H9 (cell line): ENCODE measurements at places on chromosomes 5 and 9. TPM values are rescaled to one million over a fixed set of nuclear protein-coding genes. Genes with fewer than 3 reads are reported as not detected.
A peak's percentile ranks its signal among the peaks of the same experiment; 100 is the strongest.

GRCh38 chr9:37909326-37909725, 5.4 kb upstream of the SLC25A51 start:
- DNase-seq, result no peak
- no peaks in the 10 kb centered on the region for H3K27me3 ChIP-seq
- no peak overlapping the region for H3K4me3 ChIP-seq
- no peak overlapping the region for H3K27ac ChIP-seq
- H3K36me3 ChIP-seq, result no peaks in the 10 kb centered on the region

GRCh38 chr9:89605465-89606048, 745 bp downstream of the GADD45G start:
- H3K4me3 ChIP-seq, result peak overlapping the region; percentile 81
- DNase-seq, result peak; percentile 44
- H3K36me3 ChIP-seq, result peaks cover 11% of the 10 kb centered on the region
- no peaks in the 10 kb centered on the region for H3K27me3 ChIP-seq
- no peak overlapping the region for H3K27ac ChIP-seq

DNA sequence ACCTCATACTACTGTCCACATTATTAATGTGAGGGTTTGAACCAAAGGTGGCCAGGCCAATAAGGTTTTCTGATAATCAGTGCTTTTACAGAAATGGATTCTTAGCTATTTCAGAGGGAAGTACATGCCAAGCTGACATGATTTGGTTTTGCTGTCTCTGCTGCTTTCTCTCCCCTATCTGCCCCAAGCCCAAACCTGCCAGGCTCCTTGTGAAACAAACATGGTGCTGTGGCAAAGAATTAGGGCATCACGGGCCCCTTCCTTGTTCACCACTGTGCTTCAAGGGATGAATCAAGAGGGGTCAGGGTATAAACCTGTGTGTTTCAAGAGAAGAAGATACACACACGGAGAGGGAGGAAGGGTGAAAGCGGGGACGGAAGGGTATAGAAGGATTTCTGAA, 41.3 kb upstream of the SMU1 start:
- H3K4me1 ChIP-seq, result no peaks in the 10 kb centered on the region
- no peak overlapping the region for H3K4me3 ChIP-seq
- no peaks in the 10 kb centered on the region; the same call in 2 of the 3 replicates for H3K36me3 ChIP-seq
- H3K27ac ChIP-seq, result no peak overlapping the region
- DNase-seq, result no peak
- no peaks in the 10 kb centered on the region for H3K27me3 ChIP-seq

DNA sequence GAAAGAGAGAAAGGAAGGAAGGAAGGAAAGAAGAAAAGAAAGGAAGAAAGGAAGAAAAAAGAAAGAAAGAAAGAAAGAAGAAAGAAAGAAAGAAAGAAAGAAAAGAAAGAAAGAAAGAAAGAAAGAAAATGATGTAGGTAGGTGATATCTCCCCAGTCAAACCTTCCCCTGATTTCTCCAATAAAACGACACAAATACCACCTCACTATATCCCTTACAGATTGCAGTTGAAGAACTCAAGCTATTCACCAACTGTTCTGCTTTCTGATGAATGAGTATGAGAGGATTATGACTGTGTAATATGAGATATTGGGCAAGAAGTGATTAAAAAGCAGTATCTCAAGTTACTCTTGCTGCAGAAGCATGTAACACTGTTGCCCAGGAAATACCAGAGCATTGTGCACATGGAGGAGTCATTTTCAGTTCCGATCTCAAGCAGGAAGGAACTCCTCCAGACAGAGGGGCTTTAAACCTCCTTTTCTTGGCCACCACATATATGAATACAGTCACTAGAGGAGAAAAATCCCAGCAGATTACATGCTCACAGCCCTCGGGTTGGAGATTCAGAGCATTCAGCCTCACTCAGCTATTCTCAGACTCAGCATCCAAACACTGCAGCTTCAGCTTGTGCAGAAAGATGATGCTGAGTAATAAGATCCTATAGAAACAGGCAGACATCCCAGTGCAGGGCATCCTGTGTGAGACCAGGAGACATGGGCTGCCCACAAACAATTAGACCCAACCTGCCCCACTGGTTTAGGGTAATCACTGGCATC, 61.4 kb downstream of the UGCG start:
- no peak for DNase-seq
- no peak overlapping the region for H3K27ac ChIP-seq
- H3K4me1 ChIP-seq, result no peaks in the 10 kb centered on the region; the same call in 1 of the 2 replicates
- H3K4me3 ChIP-seq, result no peak overlapping the region
- no peaks in the 10 kb centered on the region for H3K36me3 ChIP-seq

DNA sequence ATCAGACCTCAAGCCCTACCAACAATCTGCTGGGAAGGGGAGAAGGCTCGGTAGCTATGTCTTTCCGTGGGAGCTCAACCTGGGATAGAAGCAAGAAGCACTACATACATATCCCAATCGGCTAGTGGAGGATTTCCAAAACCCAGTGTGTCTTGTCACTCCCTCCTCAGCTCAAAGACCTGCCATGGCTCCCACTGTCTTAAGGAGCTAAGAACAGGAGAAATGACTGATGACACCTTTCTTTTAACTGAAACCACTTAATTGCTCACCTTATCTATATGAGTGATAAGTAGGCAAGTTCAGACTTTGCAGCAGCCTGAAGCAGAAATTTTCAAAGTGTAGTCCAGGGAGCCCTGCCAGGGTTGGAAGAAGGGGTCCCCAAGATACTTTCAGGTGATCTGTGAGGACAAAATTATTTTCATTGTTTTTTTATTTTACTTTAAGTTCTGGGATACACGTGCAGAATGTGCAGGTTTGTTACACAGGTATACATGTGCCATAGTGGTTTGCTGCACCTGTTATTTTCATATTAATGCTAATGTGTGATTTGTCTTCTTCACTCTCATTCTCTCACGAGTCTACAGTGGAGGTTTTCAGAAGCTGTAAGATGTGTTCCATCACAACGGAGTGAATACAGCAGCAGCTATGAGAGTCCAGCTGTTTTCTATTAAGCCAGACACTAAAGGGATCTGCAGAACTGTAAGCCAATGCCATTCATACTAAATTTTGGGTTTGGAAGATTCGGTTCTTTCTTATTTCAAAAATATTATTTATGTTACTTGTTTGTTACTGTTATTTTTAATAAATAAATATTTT, 41.4 kb downstream of the PAX5 start:
- H3K27me3 ChIP-seq, result peaks cover 20% of the 10 kb centered on the region
- H3K36me3 ChIP-seq, result no peaks in the 10 kb centered on the region; the same call in 2 of the 3 replicates
- DNase-seq, result no peak
- H3K4me1 ChIP-seq, result no peaks in the 10 kb centered on the region

- no peak for DNase-seq
- H3K36me3 ChIP-seq, result no peaks in the 10 kb centered on the region
- peaks cover 14% of the 10 kb centered on the region; the same call in 1 of the 2 replicates for H3K27me3 ChIP-seq
- H3K4me1 ChIP-seq, result peaks cover 6% of the 10 kb centered on the region; the same call in 1 of the 2 replicates
- no peak overlapping the region for H3K4me3 ChIP-seq
- no peak overlapping the region for H3K27ac ChIP-seq
These were observed 34.4 kb downstream of the GSN start for GRCh38 chr9:121302341-121302740.

DNA sequence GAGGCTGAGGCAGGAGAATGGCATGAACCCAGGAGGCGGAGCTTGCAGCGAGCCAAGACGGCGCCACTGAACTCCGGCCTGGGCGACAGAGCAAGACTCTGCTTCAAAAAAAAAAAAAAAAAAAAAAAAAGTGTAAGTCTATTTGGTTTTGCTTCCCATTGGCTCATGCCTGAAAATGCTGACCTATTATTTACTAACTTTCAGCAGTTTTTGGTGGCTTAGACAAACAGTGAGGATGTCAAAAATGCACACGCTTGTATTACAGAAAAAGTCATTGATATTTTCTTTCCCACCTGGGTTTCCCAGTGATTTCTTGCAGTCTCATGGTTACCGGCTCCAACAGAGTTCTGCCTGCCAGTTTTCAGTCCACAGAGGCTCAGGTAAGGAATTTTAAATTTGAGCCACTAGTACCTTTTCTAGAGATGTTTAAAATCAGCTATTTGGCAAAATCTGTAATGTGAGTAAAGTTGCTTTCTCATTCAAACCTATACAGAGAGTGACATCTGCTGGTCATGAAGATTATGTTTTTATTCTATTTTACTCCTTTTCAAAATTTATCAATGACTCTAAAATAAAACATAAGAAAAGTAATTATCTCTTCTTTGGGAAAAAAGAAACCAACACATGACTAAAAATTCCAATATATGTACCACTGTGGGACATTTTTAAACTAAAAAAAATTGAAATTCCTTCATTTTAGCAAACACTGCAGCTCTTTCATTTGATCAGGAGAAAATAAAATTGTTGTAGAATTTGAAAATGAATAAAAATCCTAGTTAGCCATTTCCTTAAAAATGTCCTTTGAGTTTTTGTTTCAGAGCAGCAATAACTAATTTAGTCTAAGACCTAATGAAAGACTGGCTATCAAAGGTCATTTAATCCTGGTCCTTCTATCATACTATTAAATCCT, 8.8 kb downstream of the FAM200C start:
- no peak for DNase-seq
- H3K4me3 ChIP-seq, result no peak overlapping the region
- H3K27me3 ChIP-seq, result no peaks in the 10 kb centered on the region
- peaks cover 23% of the 10 kb centered on the region for H3K36me3 ChIP-seq
- H3K4me1 ChIP-seq, result no peaks in the 10 kb centered on the region

- peak overlapping the region; percentile 100 for H3K4me3 ChIP-seq
- no peak overlapping the region for H3K27ac ChIP-seq
- H3K27me3 ChIP-seq, result no peaks in the 10 kb centered on the region
- DNase-seq, result no peak
- peaks cover 42% of the 10 kb centered on the region for H3K36me3 ChIP-seq
These were observed 409 bp upstream of the COX7C start for GRCh38 chr5:86617309-86617755.

GRCh38 chr5:136466041-136466415, 100.7 kb upstream of the TRPC7 start:
- no peak for DNase-seq
- no peak overlapping the region for H3K4me3 ChIP-seq
- H3K36me3 ChIP-seq, result peaks cover 3% of the 10 kb centered on the region; the same call in 1 of the 2 replicates

GRCh38 chr5:129904667-129905472, 605 bp downstream of the CHSY3 start:
- peak; percentile 34 for DNase-seq
- H3K27ac ChIP-seq, result no peak overlapping the region
- peak overlapping the region; percentile 87 for H3K4me3 ChIP-seq

- no peak overlapping the region for H3K4me3 ChIP-seq
- H3K4me1 ChIP-seq, result no peaks in the 10 kb centered on the region; the same call in 1 of the 2 replicates
- no peak overlapping the region for H3K27ac ChIP-seq
- H3K27me3 ChIP-seq, result no peaks in the 10 kb centered on the region
These were observed 81.9 kb downstream of the COL27A1 start for GRCh38 chr9:114237247-114237646.

- no peak overlapping the region for H3K4me3 ChIP-seq
- 0 out of 3 replicates have a peak, but pooled peaks cover 1% of the 10 kb centered on the region for H3K36me3 ChIP-seq
These were observed 92.0 kb downstream of the PHF2 start for GRCh38 chr9:93668261-93668871.

DNA sequence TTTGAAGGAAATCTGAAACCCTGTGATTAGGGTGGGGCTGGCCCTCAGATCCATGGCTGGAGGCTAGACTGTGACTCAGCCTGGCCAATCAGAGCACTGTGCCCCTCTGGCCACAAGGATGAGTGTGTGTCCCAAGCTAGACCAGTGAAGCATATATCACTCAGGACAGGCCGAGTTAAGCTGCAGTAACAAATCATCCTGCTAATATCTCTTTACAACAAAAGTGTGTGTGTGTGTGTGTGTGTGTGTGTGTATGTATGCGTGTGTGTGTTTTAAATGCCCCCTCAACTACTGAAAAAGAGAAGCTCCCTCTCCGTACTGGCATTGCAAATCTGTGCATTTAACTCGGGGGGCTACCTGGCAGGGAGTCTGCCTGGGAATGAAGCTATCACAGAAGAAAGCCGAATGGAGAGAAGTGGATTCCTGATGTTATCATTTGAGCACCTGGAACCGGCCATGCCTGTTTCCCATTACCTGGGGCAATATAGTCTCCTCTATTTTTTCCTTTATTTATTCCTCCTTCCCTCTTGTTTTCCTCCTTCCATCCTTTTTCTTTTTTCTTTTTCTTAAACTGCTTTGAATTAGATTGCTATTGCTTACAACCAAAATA, 25.6 kb downstream of the STC2 start:
- peaks cover 6% of the 10 kb centered on the region; the same call in 1 of the 2 replicates for H3K4me1 ChIP-seq
- H3K27ac ChIP-seq, result no peak overlapping the region
- H3K4me3 ChIP-seq, result no peak overlapping the region
- peak; percentile 59 for DNase-seq
- H3K36me3 ChIP-seq, result peaks cover under 1% of the 10 kb centered on the region

The SPINK5 gene
- 5.6 and 6.0 TPM in 2 replicates for total RNA-seq

The LCN9 gene
- total RNA-seq, result 0.52 and 0.72 TPM in 2 replicates

The SLC4A9 gene
- 0.07 TPM in 1 of 2 replicates, not detected in the other for total RNA-seq

The RNF208 gene
- 7.7 and 8.1 TPM in 2 replicates for total RNA-seq

The TAS2R1 gene
- total RNA-seq, result not detected in 2 replicates

The FOXD4 gene
- total RNA-seq, result 0.20 and 0.22 TPM in 2 replicates

The DMRT3 gene
- not detected in 2 replicates for total RNA-seq

The CNTNAP3 gene
- total RNA-seq, result 18.7 and 22.6 TPM in 2 replicates
